GM12891 (cell line): ENCODE measurements at places on chromosomes 3 and 15.

- no peak for DNase-seq
These were observed 30.6 kb downstream of the MB21D2 start for GRCh38 chr3:192887047-192887446.

DNA sequence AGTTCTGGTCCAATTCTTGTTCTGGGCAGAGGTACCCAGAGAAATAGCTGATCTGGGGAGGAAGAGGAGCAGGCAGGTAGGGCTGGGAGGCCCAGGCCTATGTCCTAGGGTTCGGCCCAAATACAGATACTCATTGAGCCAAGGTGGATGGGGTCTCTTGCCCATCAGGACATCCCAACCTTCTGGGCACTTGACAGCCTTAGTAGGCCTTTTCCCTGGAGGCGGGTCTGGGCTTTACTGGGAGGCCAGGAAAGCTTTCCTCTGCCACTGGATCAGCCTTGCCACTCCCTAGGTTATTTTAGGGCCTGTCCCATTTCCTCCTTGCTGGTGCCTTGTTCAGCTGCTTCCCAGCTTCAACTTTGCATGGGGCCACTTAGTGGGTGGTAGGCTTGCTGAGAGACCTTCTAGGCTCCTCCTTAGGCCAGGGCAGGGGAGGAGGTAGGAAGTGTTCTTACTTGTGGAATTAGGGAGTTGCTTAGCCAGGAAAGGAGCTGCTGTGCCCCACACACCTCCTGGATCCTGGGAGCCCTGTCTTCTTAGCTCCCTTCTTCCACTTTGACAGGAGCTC, 9.7 kb downstream of the TEX264 start:
- DNase-seq: no peak

- no peak for DNase-seq
These were observed 96.8 kb upstream of the LMOD3 start for GRCh38 chr3:69219101-69219708.

- no peak for DNase-seq
These were observed 412.7 kb downstream of the OCA2 start for GRCh38 chr15:27686369-27686768.

- no peak for DNase-seq
These were observed 155.2 kb downstream of the DNAJB8 start for GRCh38 chr3:128311441-128311844.

DNA sequence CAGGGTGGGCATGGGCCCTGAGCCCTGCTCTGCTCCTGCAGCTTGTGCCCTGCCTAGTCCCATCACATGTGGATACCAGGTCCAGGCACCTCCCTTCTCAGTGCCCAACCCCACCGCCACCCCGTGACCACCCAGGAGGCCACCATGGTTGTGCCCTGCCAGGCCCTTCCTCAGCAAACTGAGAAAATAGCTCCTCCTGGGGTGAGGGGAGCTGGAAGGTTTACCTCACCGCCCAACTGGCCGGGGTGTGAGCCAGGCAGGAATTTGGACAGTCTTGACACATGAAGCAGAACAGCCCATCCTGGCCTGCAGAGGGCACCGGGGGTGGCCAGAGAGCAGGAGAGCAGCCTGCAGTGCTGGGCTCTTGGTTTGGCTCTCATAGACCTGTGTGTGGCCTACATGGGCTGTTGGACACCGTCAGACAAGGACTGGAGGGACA, 11.4 kb upstream of the C3orf22 start:
- no peak for DNase-seq

DNA sequence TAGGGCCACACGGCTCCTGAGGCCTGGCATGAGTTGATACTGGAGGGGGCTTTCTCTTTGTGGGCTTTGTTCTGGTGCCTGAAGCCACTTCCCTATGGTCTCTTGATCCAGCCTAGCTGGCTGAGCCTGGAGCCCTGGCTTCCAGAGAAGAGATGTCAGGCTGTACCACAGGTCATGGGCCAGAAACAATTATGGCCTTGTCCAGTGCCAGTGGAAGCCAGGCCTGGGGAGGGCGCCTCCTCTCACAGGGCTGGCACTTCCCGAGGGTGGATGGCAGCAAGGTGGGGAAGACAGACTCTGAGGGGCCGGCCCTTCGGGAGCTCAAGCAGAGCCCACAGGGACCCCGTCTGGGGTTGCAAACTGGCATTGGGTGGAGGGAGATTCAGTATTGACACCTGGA, 34.9 kb upstream of the ACAD9 start:
- no peak for DNase-seq

GRCh38 chr3:37974121-37975083, 16.2 kb upstream of the VILL start:
- DNase-seq: peak; percentile 51

DNA sequence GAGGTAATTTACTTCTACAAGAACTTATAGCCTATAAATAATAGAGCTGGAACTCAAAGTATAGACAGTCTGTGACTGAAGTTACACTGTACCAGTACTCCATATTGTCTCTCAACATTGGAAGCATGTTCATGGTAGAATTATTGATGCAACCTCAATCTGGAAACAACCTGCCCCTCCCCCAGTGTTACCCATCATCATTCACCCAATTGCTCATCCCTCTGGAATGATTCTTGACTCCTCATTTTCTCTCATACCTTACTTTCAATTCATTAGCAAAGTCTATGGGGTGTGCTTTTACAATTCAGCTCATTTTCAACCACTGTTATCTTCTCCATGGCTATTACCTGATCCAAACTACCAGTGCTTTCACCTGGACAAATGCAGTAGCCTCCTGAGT, 151.7 kb downstream of the CPNE4 start:
- no peak for DNase-seq

- DNase-seq: no peak
These were observed 307.8 kb upstream of the AGTR1 start for GRCh38 chr3:148389916-148390315.

DNA sequence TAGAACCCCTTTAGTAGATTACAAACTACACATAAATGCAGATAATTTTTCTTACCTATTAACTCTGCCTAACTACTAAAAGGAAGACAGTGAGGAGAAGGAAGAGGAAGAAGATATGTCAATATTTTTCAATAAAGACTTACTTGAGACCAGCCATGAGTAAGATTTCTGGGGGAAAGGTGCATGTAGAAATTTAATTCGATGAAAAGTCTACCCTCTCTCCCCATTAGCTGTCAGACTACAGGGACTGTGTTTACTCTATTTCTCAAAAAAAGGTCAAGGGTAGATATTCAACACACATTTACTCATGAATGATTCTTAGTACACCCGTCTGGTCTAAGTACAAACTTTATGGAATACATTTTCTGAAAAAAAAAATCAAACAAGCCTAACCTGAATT, 6.8 kb downstream of the TSPAN3 start:
- no peak for DNase-seq

DNA sequence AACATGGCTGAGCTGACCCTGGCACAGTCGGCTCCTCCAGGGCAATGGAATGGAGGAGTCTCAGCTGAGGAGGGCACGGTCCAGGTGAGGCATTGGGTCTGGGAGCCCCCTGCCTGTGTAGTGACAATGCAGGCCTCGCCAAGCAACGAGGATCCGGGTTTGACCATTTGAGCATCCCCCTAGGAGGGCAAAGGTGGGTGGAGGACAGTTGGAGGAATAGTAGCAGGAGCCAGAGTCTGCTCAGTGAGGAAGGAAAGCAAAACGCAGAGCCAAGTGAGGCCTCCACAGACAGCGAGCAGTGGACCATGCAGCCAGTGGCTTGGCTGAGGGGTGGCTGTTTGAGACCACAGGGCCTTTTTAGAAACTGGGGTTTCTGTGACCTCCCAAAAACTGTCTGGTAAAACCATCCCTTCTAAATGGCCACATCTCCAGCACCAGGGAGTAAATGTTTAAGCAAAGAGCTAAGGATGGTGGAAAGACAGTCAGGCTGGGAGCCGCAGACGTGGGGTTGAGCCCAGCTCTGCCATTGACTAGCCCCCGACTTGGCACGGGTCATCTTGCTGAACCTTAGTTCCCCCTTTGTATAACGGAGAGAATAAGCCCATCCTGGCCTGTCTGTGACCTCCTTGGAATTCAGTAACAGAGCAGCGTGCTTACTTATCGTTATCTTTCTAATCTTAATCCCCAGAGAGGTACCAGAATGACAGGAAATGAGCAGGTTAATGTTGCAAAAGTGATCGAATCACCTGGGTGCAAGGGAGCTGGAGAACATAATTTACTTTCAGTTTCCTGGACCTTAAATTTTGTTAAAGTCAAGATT, 46.8 kb downstream of the CMTM6 start:
- no peak for DNase-seq
